ENCODE measurements at places on chromosomes 1 and 21.
A peak's percentile ranks its signal among the peaks of the same experiment; 100 is the strongest.

GRCh38 chr21:41228006-41228370, 60.0 kb downstream of the BACE2 start:
- no peak for DNase-seq

GRCh38 chr1:82143108-82143833, 342.5 kb downstream of the ADGRL2 start:
- no peak for DNase-seq

DNA sequence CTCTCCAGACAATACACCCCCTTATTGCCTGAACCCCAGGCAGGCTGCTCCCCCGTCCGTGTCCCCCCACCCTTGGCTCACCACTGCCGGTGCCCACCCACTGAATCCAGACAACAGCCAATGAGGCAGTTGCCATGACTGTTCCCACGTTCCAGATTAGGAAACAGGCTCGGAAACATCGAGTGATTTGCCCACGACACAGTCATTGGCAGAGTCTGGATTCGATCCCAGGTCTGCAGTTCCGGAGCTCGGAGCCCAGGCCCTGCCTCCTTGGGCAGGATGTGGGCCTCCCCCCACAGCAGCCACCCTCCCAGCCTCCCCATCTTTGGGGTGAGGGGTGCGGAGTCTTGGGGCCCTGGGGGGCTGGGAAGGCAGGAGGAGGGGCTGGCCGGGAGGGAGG, 20.3 kb upstream of the CLSTN1 start:
- DNase-seq: no peak

- DNase-seq: peak; percentile 56
Observed at GRCh38 chr1:24702511-24703293, 42.5 kb upstream of the CLIC4 start.

GRCh38 chr1:15370781-15371520, 38.7 kb upstream of the EFHD2 start:
- DNase-seq: peak; percentile 56

- no peak for DNase-seq
Observed at GRCh38 chr1:198677027-198677426, 38.2 kb downstream of the PTPRC start.

- no peak for DNase-seq
Observed at GRCh38 chr1:12173631-12174121, 6.9 kb downstream of the TNFRSF1B start.

- no peak for DNase-seq
Observed at GRCh38 chr1:119396982-119397381, 18.0 kb upstream of the HSD3B2 start.

- DNase-seq: no peak
Observed at GRCh38 chr1:157652859-157653493, 47.6 kb downstream of the FCRL3 start.

GRCh38 chr1:222824641-222825040, 9.8 kb downstream of the DISP1 start:
- DNase-seq: peak; percentile 30

- DNase-seq: no peak
Observed at GRCh38 chr1:50103615-50104081, 5.1 kb upstream of the ELAVL4 start.

DNA sequence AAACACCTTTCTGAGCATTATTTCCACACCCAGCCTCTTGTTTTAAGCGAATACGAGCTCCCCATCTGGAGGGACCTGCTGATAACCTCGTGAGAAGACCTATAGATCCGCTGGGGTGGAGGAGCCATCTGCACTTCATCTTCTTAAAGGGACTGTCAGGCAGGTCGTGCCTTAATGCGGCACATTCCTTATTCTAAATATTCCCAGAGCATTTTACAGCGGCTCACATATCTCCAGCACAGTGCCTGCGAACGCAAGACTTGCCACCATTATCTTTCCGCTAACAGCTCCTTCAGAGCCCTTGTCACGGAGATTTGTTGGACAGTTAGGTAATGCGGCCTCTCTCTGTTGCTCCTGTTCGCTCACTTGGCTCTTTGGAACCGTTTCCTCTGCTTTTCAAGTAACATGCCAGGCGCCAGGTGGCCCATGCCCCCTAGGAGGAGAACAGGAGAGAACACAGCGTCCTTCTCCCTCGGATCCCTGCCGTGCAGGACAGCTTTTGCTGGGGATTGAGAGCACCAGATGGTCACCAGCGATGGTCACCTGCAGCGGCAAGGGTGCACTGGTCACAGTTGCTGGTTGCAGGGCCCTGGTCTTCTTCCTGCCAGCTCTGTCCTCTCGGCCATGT, 162.4 kb downstream of the PGBD5 start:
- DNase-seq: no peak

DNA sequence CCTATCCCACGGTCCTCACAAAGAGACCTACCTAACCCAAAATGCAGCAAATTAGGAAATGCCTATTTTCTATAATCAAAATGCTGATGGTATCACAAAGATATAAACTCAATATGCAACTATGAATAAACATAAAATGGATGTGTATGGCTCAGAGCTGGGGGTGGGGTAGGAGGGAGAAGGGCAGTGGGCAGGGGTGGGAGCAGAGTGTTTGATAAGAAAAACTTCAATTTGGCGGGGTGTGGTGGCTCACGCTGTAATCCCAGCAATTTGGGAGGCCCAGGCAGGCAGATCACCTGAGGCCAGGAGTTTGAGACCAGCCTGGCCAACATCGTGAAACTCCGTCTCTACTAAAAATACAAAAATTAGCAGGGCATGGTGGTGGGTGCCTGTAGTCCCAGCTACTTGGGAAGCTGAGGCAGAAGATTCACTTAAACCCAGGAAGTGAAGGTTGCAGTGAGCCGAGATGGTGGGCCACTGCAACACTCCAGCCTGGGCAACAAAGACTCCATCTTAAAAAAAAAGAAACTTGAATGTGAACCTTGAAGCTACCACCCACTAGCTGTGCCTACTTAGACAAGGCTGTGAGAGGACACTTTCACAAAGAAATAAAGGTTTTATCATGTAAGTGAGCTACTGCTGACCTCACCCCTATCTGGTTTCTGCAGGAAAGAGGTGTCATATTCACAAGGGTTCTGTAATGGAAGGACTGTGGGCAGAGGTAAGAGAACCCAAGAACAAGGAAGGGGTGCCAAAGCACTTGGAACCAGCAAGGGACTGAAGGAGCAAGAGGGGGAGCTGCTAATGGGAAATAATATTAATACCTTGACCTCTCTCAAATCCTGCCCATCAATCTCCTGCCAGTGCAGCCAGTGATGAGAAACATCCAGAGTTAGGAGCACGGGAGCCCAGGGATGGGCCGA, 53.0 kb downstream of the HLCS start:
- no peak for DNase-seq

GRCh38 chr1:248372394-248372793, 3.2 kb upstream of the OR2T6 start:
- DNase-seq: no peak

DNA sequence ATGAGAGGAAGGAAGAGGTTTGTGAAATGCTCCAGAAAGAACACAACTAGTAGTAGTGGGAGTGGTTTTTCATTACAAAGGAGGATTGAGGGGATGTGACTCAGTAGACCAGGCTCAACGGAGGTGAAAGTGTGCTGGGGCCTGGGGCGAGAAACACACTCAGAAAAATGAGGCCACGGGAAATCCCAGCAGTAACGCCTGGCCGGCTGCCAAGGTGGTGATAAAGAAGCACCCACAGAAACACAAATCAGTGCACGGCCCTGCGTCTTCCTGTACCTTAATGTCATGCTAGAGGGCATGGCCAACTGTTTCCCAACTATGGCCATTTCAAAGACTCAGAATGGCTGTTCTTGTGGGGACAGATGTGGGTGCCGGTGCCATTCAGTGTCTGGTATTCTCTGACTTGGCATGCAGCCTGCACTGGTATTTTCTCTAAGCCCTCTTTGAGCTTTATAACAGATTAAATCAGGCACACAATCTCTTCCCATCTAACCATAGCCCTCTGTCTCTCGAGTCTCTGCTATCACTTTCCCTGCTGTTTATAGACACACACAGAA, 38.2 kb downstream of the URB2 start:
- DNase-seq: no peak

GRCh38 chr1:121566346-121566745, 381.6 kb downstream of the SRGAP2C start:
- peak; percentile 89 for DNase-seq

DNA sequence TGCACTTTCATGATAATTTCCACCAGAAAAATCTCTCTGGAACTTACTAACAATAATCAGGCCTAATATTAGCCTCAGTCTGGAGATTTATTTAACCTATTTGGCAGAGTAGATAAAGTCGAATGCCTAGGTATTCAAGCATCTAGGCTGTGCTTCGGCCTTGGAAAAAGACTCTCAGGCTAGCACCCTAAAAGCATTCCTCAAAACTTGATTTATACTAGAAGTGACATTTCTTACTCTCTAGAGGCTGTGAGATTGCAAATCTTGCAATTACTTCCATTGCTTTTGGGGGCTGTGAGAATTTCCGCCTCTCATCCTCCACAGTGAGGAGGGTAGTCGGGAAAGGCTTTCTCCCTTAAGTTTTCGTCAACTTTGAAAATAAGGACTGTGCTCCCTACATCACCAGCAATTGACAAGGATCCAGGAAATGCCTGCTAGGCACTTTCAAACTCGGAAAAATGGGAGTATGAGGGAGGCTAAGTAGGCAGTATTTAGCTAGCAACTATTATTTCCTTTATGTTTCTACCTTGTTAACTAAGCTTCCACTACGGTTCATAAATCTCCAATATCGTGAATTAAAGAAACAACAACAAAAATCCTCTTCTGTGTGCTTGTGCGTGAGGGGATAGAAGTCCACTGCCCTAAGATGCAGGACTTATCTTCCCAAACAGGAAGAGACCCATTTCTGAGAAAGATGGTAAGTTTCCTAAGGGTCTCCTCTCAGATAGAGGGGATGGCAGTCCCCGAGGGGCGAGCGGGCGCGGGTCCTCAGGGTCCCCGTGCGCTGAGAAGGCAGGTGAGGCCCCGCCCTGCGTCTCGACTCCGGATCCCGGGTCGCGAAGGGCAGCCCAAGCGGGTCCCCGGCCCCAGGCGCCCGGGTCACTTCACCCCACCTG, 1.1 kb upstream of the LMO4 start:
- DNase-seq: peak; percentile 22

GRCh38 chr1:22773981-22774832, 63.6 kb downstream of the EPHB2 start:
- peak; percentile 93 for DNase-seq

GRCh38 chr21:17536381-17536780, 23.5 kb downstream of the CXADR start:
- DNase-seq: no peak

DNA sequence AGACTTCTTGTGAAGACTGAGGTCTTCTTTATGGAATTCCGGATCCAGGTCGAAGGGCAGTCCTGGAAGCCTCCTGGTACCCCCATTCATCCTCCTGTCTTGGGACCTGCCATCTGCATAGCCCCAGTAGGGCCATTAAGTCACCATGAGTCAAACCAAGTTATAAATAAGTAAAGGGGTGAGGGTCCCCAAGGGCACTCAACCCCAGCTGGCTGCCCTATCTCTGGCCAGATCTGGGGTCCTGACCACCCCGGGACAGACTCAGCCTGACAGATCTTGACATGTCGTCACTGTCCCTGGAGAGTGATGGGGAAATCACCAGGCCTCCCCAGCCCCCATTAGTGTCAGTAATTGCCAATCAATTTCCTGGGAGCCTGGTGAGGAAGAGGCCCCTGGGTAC, 108.7 kb downstream of the EPHB2 start:
- no peak for DNase-seq

GRCh38 chr1:165451691-165452090, 6.8 kb upstream of the RXRG start:
- no peak for DNase-seq

DNA sequence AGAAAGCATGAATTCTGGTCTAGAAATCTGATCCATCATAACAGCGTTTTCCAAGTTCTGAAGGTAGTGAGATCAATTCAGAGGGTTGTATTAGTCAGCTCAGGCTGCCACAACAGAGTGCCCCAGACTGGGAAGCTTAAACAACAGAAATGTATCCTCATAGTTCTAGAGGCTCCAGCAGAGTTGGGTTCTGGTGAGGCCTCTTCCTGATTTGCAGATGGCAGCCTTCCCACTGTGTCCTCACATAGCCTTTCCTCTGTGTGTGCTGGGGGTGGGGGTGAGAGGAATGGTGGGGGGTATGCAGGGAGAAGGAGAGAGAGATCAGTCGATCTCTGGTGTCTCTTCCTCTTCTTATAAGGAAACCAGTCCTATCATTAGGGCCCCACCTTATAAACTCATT, 15.1 kb downstream of the ZBTB8B start:
- DNase-seq: no peak

DNA sequence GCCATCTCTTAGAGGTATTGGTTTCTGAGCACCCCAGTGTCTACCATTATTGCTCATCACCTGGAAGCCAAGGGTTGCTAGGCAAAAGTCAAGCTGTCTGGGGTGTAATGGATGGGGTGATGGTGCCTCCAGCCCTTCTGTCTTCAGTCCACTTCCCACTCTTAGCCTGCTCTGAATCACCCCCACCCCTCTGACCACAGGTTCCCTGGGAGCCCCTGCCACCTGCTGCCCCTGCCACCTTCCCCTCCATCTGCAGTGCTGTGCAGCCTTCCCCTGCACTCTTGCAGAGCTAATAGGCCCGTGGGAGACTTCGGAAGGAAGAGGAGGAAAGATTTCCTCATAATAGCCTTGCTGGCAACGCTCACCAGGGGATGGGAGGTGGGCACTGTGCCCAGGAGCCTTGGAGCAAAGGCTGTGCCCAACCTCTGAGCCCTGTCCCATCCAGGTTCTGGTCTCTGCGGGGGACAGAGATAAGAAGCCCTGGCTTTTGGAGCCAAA, 35.5 kb downstream of the CAPN2 start:
- peak; percentile 60 for DNase-seq

DNA sequence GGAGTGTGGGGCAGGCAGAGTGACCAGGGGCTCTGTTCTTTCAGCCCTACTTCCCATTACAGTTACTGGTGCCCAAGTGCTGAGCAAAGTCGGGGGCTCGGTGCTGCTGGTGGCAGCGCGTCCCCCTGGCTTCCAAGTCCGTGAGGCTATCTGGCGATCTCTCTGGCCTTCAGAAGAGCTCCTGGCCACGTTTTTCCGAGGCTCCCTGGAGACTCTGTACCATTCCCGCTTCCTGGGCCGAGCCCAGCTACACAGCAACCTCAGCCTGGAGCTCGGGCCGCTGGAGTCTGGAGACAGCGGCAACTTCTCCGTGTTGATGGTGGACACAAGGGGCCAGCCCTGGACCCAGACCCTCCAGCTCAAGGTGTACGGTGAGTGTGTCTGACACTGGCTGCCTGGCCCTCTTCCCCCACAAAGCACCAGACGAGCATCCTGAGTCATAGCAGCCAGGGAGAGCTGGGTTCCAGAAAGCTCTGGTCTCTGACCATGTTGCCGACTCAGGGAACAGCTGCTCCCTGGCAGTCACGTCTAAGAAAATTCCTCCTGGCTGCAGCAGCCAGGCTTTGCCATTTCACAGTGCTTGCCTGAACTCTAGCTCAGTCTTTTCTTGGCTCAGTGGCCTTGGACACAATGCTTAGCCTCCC, 3.3 kb downstream of the SLAMF8 start:
- peak; percentile 87 for DNase-seq

GRCh38 chr1:175804561-175804960, 61.2 kb upstream of the TNR start:
- DNase-seq: peak; percentile 1

All from fibroblast of the aortic adventitia (primary cell).